ENCODE measurements at places on chromosomes 13 and 19.

DNA sequence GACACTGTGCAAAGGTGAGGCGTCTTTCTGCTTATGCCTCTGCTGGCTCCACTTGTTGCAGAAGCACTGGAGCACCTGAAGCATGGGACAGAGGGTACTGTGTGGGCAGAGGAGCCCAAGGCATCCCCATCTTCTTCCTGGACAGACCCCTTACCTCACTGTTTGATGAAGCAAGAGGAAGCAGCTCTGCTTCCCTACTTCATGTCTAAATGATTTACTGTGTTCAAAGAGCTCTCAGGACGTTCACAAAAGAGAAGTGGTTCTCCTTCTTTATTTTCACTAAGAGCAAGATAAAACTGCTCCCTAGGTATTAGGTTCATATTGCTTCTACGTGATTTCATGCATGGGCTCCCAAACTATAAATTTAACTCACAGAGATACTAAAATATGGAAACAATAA is 1635.4 kb upstream of the SLC10A2 start:
- DNase-seq, result no peak

GRCh38 chr19:14556662-14557188 is 15.1 kb downstream of the NDUFB7 start:
- DNase-seq, result peak; percentile 80

DNA sequence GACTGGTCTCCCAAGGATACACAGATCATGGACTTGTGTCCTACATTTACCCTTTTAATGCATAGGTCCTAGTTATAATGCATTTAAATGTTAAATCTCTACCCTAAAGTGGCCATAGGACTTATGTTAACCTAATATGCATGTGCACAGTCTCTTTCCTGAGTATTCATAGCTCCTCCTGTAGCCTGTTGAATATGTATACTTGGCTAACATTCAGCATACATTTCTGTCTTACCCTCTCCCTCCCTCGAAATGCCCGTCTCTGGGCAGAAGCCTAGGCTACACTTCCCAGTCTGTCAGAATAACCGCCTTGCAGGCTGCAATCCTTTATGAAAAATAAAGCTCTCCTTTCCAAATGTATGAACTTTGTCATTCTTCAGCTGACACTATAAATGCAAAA is 13.9 kb downstream of the ZFP82 start:
- DNase-seq, result no peak

GRCh38 chr19:33394006-33394722 is 20.7 kb downstream of the CEBPG start:
- DNase-seq, result no peak

- no peak for DNase-seq
These were observed 4.0 kb upstream of the IRGC start for GRCh38 chr19:43711751-43712355.

- DNase-seq, result no peak
These were observed 181.3 kb downstream of the PCDH9 start for GRCh38 chr13:67048821-67049150.

GRCh38 chr13:74219566-74219965 is 85.4 kb upstream of the KLF12 start:
- DNase-seq, result no peak

DNA sequence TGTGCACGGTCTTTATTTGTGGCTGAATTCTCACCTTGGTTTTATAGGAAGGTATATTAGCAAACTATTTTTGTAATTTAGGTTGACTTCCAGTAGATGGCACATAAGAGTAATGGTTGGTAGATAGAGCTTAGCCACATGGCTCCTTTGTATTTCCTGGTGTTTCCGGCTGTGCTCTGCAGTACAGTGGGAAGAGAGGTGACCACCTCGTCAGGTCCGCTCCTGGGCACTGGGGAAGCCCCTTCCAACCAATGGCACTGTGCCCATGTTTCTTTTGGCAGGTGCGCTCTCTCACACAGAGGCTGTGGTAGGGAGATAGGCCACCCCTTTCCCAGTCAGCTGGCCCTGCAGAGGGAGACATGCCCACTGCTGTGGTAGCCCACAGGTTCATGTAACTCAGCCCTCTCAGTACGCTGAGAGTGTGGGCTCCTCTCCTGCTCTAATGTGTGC is 74.3 kb upstream of the ATP12A start:
- DNase-seq, result no peak

DNA sequence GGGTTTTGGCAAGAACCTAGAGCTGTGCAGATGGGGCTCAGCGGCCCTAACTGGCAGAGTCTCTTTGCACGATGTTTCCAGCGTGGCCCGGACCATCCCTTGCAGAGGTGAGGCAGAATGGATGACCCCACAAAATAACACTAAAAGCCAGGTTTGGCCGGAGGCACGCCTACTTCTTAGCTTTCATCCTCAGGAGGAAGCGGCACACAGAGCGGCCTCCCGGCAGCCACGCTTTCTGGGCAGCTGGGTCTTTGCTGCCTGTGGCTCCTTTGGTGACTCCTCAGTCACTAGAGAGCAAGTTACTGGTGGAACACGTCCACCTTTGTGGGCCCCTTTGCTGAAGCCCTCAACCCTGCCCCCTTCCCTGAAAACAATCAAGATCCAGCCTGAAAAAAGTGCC is 25.2 kb downstream of the TEX29 start:
- no peak for DNase-seq

DNA sequence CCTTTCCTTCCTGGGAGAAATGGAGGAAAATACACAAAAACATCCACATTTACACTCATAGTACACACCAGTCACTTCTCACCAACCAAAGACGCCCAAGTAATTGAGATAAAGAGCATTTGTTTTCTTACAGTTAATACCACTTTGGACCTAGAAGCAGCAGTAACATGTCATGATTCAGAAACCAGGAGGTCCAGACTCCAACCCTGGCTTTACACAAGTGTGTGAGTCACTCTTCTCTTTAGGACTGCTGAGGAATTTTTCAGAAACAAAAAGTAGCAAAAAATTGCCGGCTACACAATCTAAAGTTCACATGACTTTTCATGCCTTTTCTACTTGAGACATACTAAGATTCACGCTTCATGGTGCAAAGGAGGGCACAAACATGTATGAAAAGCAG is 42.1 kb downstream of the TUBGCP3 start:
- DNase-seq, result no peak

DNA sequence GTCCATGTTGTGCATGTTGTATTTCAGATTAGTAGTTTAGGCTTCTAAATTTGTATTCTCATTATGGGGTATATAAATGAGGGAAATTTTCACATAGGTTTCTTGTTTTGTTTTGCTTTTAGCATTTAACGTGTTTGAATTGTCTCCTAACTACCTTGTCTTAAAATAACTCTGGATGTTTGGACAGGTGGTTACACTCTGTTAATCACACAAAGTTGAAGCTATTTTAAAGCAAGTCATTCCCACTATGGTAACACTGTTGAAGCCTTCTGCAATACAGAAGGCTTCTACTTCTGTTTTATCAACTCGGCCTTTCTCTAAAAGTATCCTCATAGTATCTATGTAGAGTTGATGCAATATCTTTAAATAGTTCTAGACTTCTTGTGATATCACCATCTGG is 245.3 kb upstream of the HTR2A start:
- no peak for DNase-seq

DNA sequence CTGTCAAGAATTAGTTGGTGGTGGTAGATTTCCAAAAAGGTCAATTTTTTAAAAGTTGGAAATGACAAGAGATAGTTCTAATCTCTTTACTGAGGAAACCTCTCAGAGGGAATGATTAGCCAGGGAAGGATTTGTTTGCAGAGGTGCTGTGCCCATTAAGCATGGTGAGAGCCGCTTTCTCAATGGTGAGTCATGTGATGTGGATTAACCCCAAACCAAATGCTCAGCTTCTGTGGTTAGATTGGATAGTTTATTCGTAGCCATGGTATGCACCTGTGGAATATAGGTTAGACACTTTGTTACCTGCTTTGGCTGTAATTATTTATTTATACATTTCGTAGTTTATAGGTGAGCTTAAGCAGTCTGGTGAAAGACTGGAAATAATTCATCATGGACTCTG is 7.1 kb downstream of the HNRNPM start:
- no peak for DNase-seq

GRCh38 chr13:51619614-51620013 is 35.4 kb downstream of the WDFY2 start:
- DNase-seq, result no peak

DNA sequence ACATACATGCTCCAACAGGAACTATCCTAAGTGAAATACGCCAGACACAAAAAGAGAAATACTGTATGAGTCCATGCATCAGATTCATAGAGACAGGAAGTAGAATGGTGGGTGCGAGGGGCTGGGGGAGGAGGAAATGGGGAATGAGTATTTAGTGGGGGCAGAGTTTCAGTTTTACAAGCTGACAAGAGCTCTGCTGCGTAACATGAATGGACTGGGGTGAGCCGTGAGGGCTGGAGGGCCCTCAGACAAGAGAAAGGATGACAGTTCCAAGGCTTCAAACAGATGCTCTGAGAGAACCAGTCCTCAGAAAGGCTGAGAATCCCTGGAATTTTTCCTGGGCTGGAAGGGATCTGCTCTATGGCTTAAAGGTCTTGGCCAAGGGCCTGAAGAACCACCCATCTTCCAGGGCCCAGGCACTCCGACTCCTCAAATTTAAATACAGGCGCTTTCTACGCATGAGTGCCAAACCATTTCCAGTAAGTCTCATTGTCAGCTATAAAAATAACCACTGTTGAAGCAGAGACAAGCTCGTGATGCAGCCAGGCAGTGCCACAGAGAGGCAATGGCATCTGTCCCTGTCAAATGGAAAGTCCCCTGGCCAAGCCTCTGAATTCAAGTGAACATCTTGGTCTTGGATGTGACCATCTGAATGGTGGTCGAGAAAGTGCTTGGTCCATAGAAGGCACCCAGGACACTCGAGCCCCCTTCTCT is 17.5 kb downstream of the KLF2 start:
- DNase-seq, result no peak

DNA sequence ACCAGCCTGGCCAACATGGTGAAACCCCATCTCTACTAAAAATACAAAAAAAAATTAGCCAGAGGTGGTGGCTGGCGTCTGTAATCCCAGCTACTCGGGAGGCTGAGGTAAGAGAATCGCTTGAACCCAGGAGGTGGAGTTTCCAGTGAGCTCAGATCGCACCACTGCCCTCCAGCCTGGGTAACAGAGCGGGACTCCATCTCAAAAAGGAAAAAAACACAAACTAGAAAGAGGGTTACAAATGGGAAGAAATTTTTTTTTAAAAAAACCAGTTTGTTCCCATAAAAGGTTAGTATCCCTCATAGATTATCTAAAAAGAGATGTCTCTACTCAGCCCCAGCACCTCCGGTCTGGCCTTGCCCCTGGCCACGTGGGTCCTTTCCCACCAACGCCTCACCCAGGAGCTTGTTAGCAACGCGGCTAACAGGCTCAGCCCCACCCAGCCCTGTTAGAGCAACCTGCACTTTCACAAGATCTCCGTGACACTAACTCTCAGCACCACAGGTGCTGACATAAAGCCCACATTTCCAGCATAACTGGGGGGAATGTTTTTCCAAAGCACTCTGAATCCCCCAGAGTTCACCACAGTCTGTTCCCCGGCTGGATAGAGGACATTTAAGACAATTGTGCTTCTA is 4.3 kb downstream of the DMKN start:
- no peak for DNase-seq

- DNase-seq, result no peak
These were observed 175.0 kb downstream of the RFC3 start for GRCh38 chr13:33992881-33993336.

- DNase-seq, result no peak
These were observed 802.1 kb upstream of the SLITRK6 start for GRCh38 chr13:86601351-86601750.

All from activated naive CD4-positive, alpha-beta T cell treated with anti-CD3 and anti-CD28 coated beads, Interleukin-2, amount 50 U/mL, for 72 hours (primary cell).